ENCODE measurements at places on chromosomes 4 and X.

GRCh38 chrX:96425200-96425599, 259.4 kb upstream of the DIAPH2 start:
- DNase-seq, result no peak

- DNase-seq, result no peak
These were observed 50.9 kb downstream of the USP26 start for GRCh38 chrX:133045986-133046385.

DNA sequence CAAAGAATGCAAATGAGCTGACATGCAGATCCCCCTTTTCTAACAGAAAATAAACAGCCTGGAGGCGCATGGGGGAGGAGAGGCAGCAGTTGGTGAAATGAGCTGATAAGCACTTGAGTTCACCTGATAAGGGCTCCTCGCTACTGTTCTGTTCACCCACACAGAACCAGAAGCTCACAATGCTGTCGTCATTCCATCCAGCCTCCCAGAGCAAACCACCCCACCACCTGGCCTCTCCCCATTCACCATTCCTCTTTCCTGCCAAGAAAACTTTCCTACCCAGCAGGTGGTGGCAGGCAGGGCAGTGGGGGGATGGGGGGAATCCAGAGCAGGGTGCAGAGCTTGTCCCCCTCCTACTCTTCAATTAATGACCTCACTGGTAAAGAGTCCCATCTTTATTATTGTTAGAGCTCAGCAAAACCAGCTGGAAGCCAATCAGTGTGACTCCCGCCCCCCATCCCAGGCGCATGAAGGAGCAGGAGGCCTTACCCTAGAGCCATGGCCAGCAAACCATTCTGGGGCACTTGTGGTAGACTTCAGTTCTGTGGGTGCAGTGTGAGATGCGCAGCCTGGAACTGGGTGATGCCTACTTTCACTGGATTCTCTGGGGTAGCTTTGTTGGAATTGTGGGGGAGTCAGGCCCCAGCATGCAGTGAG, 350.3 kb downstream of the ZIC3 start:
- no peak for DNase-seq

GRCh38 chrX:39163581-39164126, 362.4 kb downstream of the MID1IP1 start:
- peak; percentile 39 for DNase-seq

GRCh38 chr4:22634541-22635181, 58.1 kb upstream of the GBA3 start:
- no peak for DNase-seq

All from T-helper 1 cell (primary cell).